Sigmoid colon (tissue), 7 donors: ENCODE measurements at places on chromosomes 1 and 21. TPM values are rescaled to one million over a fixed set of nuclear protein-coding genes. Genes with fewer than 3 reads are reported as not detected.

The OR2L8 gene
- total RNA-seq, result not detected

- H3K4me3 ChIP-seq, result no peak overlapping the region
- H3K36me3 ChIP-seq, result no peaks in the 10 kb centered on the region
- peaks cover 44% of the 10 kb centered on the region for H3K4me1 ChIP-seq
- DNase-seq, result no peak
Observed at GRCh38 chr1:164662955-164663354, 104.0 kb downstream of the PBX1 start.

The MPZL1 gene
- 50.9 TPM for total RNA-seq

- no peaks in the 10 kb centered on the region for H3K27me3 ChIP-seq
- H3K36me3 ChIP-seq, result no peaks in the 10 kb centered on the region
- H3K27ac ChIP-seq, result peak overlapping the region; percentile 50
- peaks cover 78% of the 10 kb centered on the region for H3K4me1 ChIP-seq
Observed at GRCh38 chr1:21295002-21295401, 4.7 kb upstream of the ECE1 start.

The TRIM63 gene
- total RNA-seq, result 2.1 TPM

- H3K4me3 ChIP-seq, result no peak overlapping the region
- H3K27ac ChIP-seq, result no peak overlapping the region
- H3K36me3 ChIP-seq, result no peaks in the 10 kb centered on the region
- no peaks in the 10 kb centered on the region for H3K27me3 ChIP-seq
- DNase-seq, result no peak
- H3K4me1 ChIP-seq, result no peaks in the 10 kb centered on the region
Observed at GRCh38 chr1:78779831-78780230, 130.2 kb downstream of the IFI44 start.

DNA sequence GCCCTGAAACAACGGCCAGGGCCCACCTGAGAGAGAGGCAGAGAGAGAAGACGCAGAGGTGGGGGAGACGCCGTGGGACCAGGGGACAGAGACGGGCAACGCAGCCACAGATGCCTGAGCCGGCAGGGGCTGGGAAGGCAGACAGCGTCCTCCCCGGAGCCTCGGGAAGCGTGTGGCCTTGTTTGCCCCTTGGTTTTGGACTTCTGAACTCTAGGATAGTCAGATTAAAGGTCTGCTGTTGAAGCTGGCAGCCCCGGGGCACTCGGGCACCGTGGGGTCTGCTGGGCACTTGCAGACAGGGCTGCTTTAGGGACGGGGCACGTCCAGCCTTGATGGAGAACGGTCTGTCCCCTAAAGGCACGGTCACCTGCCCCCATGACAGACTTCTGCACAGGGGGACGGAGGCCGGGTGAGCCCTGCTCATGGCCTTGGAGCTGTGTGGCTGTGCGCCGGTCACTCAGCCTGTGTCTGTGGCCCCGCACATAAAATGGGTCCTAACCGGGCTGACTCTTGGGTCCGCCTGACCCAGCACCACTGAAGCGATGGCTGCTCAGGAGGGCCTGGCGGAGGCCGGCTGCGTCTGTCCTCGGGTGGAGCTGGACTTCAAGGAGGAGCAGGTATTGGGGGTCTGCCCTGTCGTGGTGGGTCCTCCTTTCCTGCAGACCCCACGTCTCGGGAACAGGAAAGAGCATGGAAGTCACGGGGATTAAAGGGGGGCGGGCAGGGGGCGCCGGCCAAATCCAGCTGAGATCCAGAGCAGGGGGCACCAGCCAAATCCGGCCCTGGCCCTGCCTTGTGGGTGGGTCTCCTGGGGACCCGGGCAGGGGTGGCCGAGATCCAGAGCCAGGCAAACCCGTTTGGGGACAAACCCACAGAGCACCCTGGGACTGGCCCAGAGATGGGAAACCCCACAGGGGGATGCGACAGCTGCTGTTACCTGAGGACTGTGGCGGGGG is 9.6 kb upstream of the RNF223 start:
- peak; percentile 65 for DNase-seq
- H3K27ac ChIP-seq, result no peak overlapping the region
- H3K27me3 ChIP-seq, result no peaks in the 10 kb centered on the region
- H3K36me3 ChIP-seq, result no peaks in the 10 kb centered on the region
- H3K4me1 ChIP-seq, result no peaks in the 10 kb centered on the region

DNA sequence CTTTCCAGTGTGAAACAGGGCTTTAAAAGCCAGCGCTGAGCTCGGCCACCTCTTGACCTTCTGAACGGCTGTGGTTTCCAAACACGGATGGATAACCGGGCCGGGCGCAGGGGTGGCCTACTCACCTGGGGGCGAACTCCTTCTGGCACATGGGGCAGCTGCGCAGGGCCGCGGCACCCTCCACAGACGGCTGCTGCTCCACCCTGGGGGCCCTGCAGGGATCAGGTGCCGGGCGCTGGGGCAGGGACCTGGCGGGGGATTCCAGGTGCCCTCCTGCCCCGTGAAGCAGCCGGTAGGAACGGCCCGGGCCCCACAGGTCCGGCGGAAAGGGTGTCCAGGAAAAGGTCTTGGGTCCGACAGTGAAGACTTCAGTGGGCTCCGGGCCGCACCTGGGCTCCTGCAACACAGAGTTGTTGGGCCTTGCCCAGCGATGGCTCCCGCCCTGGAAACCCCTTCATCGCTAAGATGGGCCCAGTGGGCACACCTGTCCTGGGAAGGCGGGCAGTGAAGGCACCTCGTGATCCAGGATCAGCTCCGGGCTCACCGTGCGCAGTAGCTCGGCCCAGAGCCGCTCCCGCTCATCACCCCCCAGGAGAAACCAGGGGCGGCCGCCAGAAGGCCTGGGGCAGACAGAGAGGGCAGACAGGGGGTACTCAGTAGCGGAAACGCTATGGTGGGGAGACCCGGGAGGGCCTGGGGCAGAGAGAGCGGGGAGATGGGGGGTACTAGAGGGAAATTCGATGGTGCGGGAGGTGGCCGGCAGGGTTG is 874 bp downstream of the FAAP20 start:
- peaks cover 62% of the 10 kb centered on the region for H3K4me1 ChIP-seq
- H3K36me3 ChIP-seq, result no peaks in the 10 kb centered on the region
- H3K4me3 ChIP-seq, result peak overlapping the region; percentile 66
- H3K27ac ChIP-seq, result peak overlapping the region; percentile 97
- DNase-seq, result no peak

The SEC16B gene
- 5.3 TPM for total RNA-seq
